ENCODE measurements at places on chromosomes 1 and 21. TPM values are rescaled to one million over a fixed set of nuclear protein-coding genes. Genes with fewer than 3 reads are reported as not detected.

- peak; percentile 85 for DNase-seq
These were observed 33.2 kb downstream of the NHLH2 start for GRCh38 chr1:115807723-115808122.

PMF1 gene
- total RNA-seq, result 89.6 TPM

- no peak for DNase-seq
These were observed at the start of gene C1QC for GRCh38 chr1:22643381-22643780. TSS of gene C1QC (plus strand) at chr1:22643633. CDS start at chr1:22644024, 391 bp downstream.

DNA sequence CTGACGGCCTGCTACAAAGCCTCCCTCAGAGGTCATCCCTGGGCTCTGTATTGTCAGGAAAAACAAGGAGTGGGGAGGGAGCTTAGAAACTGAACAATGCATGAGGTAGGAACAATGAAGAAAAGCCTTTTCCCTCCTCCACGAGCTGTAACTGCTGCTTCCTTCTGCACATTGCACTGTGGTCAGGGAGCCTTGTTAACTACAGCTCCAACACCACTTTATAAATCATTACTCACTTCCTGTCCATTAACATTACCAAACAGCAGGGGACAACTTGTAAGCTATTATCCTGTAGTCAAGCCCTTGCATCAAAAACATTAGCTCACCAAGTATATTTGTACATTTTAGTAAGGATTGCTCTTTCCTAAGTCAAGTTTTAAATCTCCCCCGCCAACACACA lies 336.0 kb upstream of the NR5A2 start:
- DNase-seq, result peak; percentile 95

DNA sequence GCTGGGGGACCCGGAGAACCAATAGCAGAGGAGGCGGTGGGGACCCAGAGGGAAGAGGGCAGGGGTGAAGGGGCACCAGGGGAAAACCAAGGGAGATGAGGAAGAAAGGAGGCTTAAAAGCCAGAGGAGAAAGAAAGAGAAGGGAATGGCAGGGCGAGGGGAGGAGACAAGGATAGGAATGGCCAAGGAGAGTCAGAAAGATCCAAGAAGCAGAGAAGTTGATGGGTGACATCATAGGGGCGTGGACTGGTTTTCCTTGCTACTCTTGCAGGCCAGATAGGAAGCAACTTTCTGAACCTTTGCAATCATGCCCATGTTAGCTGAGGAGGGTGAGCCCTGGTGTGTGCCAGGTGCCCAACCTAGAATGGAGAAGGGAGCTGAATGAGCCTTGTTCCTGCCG lies 5.4 kb downstream of the NPR1 start:
- no peak for DNase-seq

- no peak for DNase-seq
These were observed 254.2 kb upstream of the RRP15 start for GRCh38 chr1:218030846-218031245.

CHI3L1 gene
- total RNA-seq, result not detected

GRCh38 chr1:4978660-4979390 lies 324.4 kb downstream of the AJAP1 start:
- DNase-seq, result no peak

GRCh38 chr1:8317647-8318381 lies at the start of gene SLC45A1:
TSS of gene SLC45A1 (plus strand) at chr1:8318114. CDS start at chr1:8324330, 6,216 bp downstream.
- peak; percentile 73 for DNase-seq

DIRAS3 gene
- total RNA-seq, result 0.94 TPM

DNA sequence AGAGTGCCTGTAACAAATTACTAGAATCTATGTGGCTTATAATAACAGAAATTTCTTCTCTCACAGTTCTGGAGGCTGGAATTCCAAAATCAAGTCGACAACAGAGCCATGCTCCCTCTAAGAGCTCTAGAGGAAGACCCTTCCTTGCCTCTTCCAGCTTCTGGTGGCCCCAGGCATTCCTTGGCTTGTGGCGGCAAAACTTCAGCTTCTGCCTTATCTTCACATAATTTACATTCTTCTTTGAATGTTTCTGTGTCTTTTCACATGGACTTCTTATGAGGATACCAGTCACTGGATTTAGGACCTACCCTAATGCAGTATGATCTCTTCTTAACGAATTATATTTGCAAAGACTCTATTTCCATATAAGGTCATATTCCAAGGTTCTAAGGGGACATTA lies 324.4 kb downstream of the PCP4 start:
- DNase-seq, result no peak

S100A14 gene
- total RNA-seq, result not detected

DNA sequence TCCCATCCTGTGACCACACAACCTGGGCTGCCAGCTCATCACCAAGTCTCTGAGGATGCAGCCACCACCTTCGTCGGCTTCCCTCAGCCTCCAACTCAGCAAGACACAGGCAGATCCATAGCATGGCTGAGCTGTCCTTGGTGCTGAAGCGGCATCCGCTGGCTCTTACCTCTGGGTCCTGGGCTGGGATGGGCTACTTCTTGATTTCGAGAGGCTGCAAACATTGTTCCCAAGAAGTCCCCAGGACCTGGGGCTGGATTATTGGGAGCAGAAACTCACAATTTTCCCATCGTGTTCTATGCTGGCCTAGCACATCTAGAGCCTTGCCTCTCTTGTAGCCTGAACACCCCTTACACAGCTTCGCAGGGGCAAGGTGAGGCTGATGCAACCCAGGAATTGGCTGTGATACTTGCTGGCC lies 24.9 kb upstream of the C1QA start:
- peak; percentile 65 for DNase-seq

GBP7 gene
- not detected for total RNA-seq

- no peak for DNase-seq
These were observed 140.9 kb upstream of the HOOK1 start for GRCh38 chr1:59673573-59674450.

- no peak for DNase-seq
These were observed 98.1 kb upstream of the IGSF21 start for GRCh38 chr1:18009478-18009961.

NPHS2 gene
- not detected for total RNA-seq

- DNase-seq, result no peak
These were observed 63.4 kb upstream of the NEK2 start for GRCh38 chr1:211738691-211739301.

GRCh38 chr1:214551436-214552173 lies at the start of gene PTPN14:
TSS of gene PTPN14 (minus strand) at chr1:214551602. CDS start at chr1:214464803, 86,799 bp downstream.
- peak; percentile 98 for DNase-seq

- no peak for DNase-seq
These were observed 37.8 kb upstream of the CD2 start for GRCh38 chr1:116716391-116716790.

DNA sequence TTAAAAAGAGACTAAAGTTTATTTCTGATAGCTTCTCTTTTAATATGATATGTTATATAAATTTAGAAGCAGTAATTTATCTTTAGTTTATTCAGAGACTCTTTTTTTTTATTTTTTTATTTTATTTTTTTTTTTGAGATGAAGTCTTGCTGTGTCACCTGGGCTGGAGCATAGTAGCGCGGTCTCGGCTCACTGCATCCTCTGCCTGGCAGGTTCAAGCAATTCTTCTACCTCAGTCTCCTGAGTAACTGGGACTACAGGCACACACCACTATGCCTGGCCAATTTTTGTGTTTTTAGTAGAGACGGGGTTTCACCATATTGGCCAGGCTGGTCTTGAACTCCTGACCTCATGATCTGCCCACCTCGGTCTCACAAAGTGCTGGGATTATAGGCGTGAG lies 89.6 kb downstream of the DISP1 start:
- no peak for DNase-seq

DNA sequence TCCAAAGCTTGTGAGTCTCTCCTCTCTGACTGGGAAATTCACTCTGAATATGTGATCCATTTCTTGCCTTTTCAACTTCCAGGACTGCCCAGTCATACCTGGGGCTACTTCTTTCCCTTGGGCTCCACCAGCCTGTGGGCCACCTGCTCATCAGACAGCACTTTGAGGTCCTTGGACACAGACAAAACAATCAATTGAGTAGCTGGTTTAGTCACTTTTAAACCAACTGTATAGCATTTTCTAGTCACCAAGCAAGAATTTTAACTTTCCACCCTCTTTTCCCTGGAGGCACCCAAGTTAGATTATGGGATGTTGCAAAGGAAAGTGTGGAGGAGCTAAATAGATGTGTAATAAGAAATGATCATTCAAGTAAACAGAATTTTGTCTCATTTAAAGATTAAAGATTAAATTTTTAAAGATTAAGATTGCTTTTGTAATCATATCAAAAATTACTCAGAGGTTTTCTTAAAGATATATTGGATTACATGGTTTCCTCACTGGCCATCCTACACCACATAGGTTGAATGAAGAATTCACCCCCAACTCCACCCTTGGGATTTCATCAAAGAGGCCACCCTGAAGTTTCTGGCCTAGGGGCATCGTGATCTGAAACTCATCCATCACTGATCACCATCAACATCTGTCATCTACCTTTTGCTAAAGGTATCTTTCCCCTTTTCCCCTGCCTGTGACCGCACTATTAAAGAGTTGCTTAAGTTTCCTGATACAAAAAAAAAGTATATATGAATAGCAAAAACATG lies 219.2 kb upstream of the NR5A2 start:
- DNase-seq, result no peak

DNA sequence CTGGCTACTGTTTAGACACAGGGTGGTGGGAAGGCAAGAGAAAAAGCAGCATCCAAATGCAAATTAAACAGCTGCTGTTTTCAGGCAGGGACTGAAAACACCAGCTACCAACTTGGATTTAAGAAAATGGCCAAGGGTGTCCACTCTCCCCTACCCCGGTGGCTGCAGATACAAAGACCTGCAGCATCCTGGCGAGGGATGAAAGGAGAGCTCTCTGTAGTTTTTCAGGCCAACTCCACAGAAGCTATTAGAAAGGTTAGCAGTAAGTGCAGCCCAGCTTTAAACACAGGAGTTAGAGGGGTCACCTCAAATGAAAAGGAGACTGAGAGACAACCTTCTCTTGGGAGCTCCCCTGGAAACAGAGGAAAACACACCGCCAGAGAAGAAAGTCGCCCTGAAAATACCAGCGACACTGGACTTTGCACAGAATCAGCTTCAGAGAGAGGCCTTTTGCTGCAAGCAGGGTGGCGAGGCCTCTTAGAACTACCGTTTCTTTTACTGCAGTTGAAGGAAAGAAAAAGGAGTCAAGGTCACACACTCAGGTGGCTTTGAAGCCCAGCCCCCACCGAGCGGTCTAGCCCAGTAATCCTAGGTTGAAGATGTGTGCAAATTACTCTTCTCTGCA lies 74.4 kb upstream of the TIAM1 start:
- no peak for DNase-seq
